CD4-positive, alpha-beta T cell treated with Interleukin-10 for 1 hour (primary cell): ENCODE measurements at places on chromosomes 7 and 10.

DNA sequence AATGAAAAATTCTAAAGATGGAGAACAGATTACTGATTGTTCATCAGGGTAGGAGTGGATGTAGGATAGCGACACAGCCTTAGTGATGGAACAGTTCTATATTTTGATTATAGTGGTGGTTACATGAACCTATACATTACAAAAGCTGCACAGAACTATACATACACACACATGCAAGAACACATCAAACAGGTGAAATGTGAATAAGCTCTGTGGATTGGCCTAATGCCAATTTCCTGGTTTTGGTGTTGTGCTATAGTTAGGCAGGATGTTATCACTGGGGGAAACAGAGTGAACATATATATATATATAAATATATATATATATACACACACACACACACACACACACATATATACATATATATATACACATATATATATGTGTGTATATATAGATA lies 76.4 kb upstream of the PIK3CG start:
- peak; percentile 16 for DNase-seq

GRCh38 chr10:35007858-35008301 lies 82.3 kb downstream of the CUL2 start:
- DNase-seq: no peak

GRCh38 chr10:60029475-60029874 lies 123.1 kb upstream of the CCDC6 start:
- no peak for DNase-seq

- peak; percentile 53 for DNase-seq
Measured at GRCh38 chr7:100867040-100867775, at the start of gene TRIP6. TRIP6 (plus strand) TSS chr7:100867387; CDS start chr7:100867498, 111 bp downstream.

GRCh38 chr7:50588937-50589336 lies 23.7 kb upstream of the DDC start:
- DNase-seq: no peak

DNA sequence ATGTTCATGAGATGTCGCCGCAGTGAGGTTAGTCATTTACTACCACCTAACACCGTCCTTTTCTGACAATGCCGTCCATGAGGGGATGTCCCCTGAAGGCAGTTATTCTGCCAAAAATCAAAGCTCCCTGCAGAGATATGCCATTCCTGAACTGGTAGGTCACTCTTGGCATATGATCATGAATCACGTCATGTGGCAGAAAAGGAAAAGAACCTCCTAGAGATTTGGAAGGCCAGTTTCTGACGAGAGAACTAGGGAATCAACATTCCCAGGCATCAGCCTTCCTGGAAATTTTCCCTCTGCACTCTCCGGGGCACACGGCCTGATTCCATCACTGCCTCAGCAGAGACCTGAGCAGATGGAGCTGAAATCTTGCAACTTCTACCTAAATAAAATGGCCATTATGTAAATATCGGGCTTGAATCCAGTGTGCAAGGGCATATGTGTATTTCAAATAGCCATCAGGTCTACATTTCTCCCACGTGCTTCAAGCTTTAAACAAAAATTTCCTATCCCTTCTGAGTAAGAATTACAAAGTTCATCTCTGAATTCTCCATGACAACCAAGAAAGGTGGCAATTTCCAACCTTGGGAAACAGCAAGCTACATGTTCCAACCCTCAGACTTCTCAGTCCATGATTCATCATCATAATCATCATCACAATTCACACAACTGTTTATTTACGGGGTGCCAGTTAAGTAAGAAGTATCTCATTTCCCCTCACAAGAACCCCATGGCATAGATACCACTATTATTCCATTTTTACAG lies 46.5 kb downstream of the AMPH start:
- DNase-seq: no peak

GRCh38 chr10:122494833-122495232 lies 33.5 kb downstream of the HTRA1 start:
- no peak for DNase-seq

GRCh38 chr7:108203537-108203936 lies 73.4 kb upstream of the LAMB4 start:
- DNase-seq: no peak

DNA sequence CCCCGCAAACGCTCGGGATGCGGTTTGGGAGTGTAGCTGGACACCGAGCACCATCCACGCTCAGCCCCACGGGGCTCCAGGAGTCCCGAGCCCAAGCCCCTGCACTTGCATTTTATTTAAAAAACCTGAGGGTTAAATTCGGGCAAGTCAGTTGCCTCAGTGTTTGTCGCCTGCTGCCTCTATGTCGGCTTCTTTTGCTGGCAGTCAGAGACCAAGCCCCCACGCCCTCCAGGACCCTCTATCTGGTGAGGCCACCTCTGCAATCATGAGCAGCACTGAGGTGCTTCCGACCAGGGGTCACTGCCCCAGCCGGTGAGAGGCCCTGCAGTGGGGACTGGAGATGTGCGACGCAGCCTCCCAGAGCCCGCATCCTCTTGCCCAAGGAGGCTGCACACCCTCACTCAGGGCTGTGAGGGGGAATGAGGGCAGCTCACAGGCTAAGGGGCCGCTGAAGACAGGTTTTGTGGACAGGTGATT lies 13.3 kb upstream of the ZNF273 start:
- DNase-seq: no peak

GRCh38 chr7:128827248-128827958 lies 2.8 kb upstream of the FLNC start:
- no peak for DNase-seq

DNA sequence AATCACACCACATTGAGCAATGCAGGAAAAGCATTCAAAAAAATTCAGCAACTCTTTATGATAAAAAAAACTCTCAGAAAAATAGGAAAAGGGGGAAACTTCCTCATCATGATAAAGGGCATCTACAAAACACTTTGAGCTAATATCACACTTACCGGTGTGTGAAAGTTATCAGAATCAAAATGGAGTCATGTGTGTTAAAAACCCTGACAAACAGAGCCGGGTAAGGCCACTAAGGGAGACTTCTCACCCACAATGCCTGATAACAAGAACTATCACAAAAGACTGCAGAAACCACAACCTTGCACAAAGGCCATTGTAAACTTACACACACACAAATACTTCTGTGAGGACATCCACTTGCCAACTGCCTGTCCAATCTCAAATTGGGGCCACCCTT lies 34.8 kb upstream of the SMARCD3 start:
- no peak for DNase-seq

GRCh38 chr10:44384601-44385025 lies 284 bp downstream of the CXCL12 start:
- no peak for DNase-seq

- no peak for DNase-seq
Measured at GRCh38 chr10:126090443-126090842, 194.1 kb downstream of the FANK1 start.

DNA sequence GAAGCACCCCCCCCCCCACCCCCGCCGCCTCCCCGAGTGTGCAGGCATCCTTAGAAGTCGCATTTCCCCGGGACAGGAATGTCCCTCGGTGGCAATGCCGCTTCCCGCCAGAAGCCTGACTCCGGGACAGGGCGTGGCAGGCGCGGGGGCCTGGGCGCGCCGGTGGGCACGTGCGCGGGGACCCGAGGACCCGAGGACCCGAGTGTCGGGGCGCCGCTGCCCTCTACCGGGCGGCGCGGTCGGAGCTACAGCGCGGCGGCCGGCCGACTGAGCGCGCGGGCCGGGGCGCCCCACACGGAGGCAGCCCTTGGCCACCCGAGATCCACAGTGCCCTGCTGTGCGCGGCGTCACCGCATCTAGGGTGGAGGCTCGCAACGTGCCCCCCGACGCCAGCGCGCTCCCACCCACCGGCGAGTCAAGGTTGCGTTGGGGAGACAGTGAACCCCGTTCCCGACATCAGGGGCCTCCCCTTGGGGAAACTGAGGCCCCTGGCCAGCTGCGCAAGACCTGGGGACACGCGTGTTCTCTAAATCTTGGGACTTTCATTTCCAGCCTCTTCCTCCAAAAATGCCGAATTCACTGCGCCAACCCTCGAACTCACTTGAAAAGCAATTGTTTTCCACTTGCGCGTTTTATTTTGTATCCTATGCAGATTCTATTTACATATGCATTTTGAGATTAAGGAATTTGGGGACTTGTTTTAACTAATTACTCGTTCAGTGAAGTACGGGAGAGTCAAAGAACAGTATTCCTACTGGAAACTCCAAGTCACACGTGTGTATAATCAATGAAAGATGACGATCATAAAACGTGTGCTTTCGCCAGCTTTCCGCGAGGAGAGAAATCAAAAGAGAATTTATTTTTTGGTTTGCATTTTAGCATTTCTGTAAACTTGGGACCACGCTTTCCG lies 3.1 kb upstream of the CUX1 start:
- DNase-seq: peak; percentile 61

GRCh38 chr7:70591643-70592042 lies 540.3 kb upstream of the GALNT17 start:
- no peak for DNase-seq

DNA sequence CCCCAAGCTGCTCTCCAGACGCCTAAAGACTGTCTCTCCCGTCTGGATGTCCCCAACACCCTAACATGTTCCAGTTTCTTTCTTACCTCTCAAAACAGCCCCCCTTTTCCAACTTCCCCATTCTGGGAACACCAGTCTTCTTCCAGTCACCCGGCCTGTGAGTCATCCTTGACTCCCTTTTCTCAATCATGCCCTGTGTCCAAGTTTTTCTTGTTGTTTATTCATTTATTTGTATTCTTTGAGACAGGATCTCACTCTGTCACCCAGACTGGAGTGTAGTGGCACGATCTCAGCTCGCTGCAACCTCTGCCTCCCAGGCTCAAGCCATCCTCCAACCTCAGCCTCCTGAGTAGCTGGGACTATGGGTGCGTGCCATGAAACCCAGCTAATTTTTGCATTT lies 15.6 kb downstream of the SNX10 start:
- no peak for DNase-seq

- no peak for DNase-seq
Measured at GRCh38 chr10:18689498-18689897, 30.3 kb downstream of the ARL5B start.

DNA sequence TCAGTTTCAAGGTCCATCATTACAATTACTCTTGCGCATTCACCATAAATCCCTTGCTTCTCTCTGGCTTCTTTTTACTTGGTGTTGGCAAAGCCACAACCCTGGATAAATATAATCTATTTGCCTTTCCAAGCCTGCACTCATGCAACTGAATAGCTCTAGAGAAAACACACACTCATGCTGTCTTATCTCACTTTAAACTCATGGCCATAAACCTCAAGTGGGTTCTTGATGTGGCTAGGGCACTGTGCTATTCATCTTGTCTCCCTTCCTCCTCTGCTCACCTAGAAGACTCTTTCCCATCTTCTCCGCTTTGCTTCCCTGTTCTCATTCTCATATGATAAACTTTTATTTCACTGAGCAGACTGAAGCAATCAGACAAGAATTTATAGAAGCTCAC lies 165.4 kb upstream of the MTPN start:
- no peak for DNase-seq

DNA sequence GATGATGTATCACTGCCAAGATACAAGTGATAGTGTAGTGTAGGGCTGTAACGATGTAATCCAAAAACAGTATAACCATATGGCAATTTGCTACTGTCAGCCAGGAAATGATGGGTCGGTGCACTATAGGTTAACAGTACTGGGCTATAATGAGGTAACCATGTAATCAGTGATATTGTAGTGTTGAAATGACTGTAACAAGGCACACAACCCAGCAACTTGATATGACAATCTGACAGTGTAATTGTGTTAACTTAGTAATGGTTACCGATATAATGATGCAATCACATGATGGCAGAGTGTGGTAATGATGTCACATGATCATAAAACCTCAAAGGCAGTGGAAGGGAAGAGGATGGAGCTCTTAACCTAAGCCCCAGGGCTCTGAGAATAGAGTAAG lies 73.8 kb upstream of the SLF2 start:
- DNase-seq: no peak

DNA sequence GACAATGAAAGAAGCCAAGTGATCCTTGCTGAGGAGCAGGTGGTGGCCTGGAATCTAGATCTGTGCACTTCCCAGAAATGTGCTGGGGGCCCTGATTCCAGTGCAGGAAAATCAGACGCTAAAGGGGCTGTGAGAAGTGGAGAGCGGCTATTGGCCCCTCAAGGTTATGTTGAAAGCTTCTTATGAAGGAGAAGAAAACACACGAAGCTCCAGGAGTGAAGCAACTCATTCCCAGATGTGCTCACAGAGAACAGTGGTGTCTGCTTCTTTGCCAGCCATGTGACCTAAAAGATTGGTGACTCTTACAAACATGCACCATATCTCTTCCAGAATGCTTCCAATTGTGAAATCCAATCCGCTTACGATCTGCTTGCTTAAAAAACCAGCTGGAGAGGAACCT lies 679.3 kb upstream of the IGFBP3 start:
- no peak for DNase-seq

GRCh38 chr10:33453081-33454025 lies 118.9 kb upstream of the NRP1 start:
- DNase-seq: no peak

- DNase-seq: no peak
Measured at GRCh38 chr10:52682766-52683165, 89.8 kb downstream of the MBL2 start.

GRCh38 chr10:996031-996430 lies 7.8 kb downstream of the GTPBP4 start:
- no peak for DNase-seq

DNA sequence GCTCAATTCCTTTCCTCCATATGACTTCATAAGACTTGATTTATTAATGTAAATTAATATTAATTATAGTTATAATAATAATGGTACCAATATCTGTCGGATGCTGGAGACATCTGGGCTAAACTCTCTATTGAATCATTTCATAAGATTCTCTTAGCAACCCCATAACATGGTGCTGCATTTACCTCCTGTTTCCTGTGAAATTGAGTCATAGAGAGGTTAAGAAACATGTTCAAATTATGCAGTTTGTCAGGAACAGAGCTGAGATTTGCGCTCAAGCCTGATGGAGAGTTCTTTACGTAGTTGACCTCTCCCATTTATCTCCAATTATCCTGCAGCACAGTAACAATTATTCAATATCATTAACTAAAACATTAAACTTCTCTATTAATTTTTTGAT lies 621.8 kb upstream of the FZD8 start:
- no peak for DNase-seq

- peak; percentile 23 for DNase-seq
Measured at GRCh38 chr10:102633287-102633686, 11.0 kb upstream of the TRIM8 start.

DNA sequence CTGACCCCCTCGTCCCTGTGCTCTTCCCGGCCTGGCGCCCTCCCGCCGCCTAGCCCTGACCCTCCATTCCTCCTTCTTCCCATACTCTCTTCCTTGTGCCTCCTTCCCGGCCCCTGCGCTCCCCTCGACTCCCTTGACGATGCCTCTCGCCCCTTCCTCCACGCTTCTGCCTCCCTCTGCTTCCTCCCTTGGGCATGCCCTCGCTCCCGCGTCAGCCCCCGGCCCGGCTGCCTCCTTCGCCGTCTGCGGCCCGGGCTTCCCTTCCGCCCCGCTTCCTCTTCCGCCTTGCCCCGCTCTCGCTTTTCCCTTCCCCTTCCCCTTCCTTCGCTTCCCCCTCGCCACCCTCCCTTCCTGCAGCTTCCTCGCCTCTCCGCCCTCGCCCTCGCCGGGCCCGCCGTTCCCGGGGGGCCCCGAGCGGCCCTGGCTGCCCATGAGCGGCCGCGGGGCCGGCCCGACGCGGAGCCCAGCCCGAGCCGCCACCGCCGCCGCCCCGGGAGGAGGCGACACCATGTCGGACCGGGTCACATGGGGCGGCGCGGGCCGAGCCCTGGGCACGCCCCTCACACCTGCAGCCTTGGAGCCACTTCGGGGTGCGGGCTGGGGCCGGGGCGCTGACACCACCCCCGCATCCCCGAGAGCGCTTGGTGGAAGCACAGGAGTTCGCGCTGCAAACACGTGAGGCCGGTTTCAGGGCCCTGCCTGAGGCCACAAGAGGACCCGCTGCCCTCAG lies at the start of gene FBXW4:
TSS of gene FBXW4 (minus strand) at position 497 of the 730 bp plus-strand sequence. CDS start at position 432, 65 bp downstream.
- DNase-seq: peak; percentile 73
